Activated T-helper 1 cell treated with anti-CD3 and anti-CD28 coated beads, Interleukin-12 subunit alpha, Interleukin-12 subunit beta, Interleukin-2, Interleukin-4 antibody, amounts not matched to agents 30 ng/mL and 10 ng/mL and 1 ng/mL, durations not matched to agents 14 hours and 24 hours and 36 hours (primary cell): ENCODE measurements at places on chromosomes 7 and 10.

DNA sequence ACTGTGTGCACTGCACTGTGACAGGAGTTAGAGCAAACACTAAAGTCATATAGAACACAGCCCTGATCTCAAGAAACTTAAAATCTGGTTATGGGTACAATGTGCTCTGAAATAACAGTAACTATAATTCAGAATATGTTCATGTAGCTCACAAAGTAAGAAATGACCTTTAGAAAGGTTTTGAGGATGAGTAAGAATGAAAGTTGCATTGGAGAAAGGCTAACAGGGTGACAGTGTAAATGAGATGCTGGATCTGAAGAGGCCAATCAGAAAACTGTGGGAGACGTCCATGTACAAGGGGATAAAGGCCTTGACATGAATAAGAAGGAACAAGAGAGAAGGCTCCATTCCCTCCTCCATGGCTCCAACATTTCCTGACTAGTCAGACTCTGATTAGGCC lies 124.7 kb downstream of the GRM3 start:
- no peak for DNase-seq

DNA sequence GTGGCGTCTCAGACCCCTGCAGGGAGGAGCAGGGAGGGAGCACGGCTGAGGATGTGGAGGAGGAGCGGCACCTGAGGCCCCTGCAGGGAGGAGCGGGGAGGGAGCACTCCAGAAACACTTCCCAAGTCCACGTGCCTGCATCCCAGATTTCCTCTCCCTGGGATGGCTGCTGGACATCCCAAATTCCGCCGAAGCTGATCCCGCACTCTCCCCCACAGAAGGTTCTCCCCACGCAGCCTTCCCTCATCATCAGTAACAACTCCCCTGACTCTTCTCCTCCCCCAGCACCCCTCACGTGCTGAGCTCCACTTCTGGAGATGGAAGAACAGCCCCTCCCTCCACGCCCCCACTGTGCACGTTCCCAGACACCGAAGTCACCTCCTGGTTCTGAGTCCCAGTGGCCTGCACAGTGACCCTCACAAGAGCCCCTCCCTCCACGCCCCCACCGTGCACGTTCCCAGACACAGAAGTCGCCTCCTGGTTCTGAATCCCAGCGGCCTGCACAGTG lies 17.8 kb upstream of the FOXL3 start:
- DNase-seq: no peak

DNA sequence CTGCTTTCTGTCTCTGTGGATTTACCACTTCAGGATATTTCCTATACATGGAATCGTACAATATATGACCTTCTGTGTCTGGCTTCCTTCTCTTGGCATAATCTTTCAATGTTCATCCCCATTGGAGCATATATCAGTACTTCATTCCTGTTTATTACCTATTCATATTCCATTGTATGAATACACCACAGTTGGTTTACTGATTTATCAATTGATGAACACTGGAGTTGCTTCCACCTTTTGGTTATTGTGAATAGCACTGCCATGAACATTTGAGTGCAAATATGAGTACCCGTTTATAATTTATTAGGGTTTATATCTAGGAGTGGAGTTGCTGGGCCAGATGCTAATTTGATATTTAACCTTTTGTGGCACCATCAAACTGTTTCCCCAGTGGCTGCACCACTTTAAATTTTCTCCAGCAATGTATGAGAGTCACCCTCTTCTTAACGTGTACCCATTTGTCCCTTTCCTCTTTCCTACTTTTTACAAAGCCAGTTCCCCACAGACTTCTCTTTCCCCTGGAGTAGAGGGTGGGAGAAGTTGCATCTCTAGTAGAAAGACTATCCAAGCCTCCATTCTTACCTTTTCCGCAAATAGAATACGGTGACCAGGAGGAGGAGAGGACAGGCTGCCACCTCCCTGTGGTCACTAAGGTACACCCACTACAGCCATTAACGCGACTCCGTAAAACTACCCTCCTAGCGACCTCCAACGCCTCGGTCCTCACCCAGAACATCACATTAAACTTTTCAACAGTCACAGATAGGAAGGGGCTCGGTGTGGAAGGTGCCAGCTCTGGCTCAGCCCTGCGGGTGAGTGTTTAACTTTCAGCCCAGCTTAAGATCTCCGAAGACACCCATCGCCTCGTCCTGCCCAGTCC lies 25.6 kb downstream of the SCD start:
- DNase-seq: no peak

DNA sequence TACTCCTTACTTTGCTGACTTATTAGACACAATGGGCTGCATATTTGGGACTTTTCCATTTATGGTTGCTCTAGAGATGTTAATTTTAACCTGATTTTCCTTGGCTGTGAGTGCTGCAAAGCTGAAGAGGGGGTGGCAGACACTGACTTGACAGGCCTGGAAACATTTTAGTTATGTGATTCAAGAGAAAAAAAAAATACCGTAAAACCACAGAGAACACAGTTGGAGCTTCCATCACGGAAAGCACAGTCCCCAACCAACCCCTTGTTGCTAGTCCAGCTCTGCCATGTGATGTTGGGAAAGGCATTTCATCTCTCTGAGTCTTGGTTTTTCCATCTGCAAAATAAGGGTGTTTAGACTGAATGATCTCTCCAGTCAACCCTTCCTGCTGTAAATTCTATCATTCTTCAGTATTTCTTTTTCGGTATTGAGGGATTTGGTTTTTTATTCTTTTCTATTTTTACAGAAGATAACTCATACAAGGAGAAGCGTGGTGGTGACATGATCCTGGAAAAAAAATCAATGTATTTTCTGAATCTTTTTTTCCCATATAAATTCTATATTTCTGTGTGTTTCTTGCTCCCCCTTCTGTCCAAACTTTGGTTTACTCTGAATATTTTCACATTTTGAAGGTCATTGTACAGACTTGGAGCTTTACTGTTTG lies 246.1 kb downstream of the REEP3 start:
- DNase-seq: no peak

DNA sequence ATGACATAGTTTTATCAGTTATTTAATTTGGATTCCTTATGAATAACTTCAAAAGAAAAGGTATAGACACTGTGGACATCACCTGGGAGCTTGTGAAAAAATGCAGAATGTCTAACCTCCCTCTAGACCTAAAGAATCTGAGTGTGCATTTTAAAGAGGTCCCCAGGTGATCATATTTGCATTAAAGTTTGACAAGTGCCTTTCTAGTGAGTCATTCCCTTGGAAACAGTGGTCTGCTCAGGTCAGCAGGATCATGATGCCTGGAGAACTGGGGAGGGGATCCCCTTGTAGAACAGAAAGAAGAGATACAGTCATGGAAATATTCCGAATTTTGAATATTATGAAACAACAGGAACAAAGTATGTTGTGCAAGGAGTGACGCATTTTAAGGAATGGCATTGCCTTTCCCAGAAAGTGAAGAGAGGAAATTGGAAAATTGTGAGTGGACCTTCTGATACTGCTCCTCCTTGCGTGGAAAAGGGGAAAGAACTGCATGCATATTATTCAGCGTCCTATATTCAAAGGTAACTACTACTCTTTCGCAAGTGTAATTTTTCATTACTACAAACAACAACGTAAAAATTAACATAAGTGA lies 4.6 kb downstream of the STEAP2 start:
- no peak for DNase-seq

DNA sequence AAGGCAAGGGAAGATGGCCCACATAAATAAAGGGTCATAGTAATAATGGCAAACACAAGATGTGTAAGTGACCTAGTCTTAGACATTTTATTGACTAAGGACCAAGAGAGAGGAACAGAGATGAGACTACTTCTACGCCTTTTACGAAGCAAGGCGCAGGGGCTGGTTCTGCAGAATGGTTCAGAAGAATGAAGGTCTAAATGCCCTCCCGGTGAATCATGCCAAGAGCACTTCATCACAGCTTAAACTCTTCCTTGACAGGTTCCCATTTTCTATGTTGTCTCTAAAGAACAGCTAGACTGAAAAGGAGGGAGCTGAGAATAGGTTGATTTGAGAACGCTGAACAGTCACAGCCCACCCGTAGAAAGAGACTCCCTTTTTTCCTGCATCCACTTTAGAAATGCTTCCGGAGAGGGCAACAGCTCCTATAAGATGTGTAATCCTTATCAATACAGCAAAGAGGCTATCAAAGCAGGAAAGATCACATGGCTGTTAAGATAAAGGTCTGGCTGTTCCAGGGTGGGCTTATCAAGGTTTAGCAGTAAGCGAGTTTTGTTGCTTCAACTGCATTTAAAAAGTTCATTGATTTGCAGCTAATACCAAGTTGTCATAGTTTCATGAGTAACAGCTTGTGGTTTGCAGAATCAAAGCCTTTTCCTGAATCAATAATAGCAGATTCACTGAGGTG lies 93.4 kb upstream of the AUTS2 start:
- no peak for DNase-seq

DNA sequence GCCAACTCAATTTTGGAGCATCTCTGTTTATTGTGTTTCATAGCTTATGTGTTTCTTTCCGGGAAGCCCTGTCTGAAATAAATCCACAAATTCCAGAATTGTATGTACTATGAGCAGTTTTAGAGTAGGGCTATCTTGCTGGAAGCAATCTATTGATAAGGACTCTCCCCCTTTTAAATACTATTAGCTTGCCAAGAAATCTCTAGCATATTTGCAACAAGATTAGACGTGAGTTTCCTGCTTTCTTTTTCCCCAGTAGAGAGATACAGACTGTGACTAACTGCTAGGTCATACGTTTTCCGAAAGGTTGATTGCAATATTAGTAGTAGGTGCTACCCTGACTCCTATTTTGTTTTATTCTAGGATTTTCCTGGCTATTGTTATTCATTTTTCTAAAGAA lies 277.0 kb downstream of the MALRD1 start:
- DNase-seq: no peak

- no peak for DNase-seq
Measured at GRCh38 chr7:50661345-50662040, 96.3 kb upstream of the DDC start.

DNA sequence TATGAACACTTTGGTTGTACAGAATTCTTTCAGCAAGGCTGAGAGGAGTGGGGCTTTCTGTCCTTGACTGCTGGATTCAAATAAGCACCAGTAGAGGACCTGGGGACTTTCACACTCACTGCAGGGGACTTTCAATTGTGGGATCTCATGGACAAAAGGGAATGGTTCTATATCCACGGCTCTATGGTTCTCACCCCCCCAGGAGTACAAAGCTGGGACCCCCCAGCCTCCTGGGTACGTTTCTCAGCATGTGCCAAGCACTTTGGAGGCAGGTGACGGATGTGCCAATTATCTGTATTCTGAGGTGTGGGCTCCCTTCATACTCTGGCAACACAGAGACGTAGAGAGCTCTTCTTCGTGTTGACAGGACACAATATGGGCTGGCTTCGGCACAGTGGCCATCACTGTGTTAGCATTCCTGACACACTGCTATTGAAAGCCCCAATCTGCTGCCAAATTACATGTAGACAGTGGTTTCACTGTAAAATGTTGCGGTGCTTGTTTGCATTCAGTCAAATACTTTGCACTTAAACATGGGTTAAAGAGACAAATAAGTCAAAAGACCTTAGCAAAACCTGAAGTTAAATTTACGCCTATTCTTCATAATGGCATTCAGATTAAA lies 92.7 kb upstream of the SAMD8 start:
- no peak for DNase-seq

DNA sequence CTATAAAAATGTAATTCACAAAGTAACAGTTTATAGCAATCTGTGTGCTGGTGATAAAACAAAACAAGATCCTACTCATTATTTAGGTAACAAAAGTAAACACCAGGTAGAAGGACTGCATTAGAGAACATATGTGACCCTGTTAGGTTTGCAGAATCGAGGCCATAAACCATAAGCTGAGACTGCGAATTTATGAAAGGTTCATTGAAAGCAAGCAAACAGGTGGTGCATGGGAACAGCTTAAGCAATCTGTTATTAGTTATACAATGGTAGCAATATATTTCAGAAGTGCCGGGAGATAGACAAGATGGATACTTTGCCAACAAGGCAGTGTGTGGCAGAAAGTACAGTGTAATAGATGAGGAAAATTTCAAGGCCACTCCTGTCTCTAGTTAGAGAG lies 23.5 kb upstream of the FAM133B start:
- no peak for DNase-seq

DNA sequence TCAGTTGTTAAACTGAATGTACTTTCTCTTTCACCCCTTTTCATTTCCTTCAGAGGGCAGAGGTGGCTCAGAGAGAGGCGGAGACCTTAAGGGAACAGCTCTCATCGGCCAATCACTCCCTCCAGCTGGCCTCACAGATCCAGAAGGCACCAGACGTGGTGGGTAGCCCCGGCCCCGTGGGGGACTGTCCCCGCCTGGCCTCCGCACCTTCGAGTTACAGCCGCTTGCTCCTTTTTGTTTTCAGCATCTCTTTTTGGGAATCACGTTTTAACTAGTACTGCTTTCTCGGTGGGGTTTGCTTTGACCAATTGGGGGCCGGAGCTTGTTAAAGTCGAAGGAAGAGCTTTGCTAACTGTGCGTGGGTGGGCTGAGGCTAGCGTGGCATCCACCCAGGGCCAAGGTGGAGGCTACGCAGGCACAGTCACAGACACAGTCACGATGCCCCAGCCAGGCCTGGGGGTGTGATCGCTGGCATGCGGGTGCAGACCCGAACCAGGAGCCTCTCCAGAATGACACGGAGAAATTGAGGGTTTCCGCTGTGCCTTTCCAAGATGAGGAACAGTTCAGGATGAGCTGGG lies 116.2 kb upstream of the SH2B2 start:
- DNase-seq: no peak

DNA sequence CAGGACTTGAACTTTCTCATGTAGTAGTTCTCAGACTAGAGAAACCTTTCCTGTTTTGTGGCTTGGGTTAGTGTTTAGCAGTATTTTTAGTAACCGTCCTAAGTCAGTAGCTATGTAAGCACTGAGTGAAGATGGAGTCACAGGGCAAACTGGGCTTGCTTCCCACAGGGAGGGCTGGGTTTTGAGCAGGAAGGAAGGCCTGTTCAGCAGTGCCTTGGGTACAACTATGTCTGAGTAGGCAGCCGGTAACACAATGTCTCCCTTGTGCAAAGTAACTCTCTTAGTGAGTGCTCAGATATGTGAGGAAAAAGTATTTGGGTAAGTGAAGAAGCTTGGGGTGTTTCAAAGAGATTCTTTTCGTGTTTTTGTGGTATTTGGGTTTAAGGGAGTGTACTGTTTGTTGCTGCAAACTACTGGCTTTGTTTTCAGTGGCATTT lies 96.4 kb downstream of the CCSER2 start:
- peak; percentile 1 for DNase-seq
